ENCODE measurements at places on chromosomes 1 and 21.

DNA sequence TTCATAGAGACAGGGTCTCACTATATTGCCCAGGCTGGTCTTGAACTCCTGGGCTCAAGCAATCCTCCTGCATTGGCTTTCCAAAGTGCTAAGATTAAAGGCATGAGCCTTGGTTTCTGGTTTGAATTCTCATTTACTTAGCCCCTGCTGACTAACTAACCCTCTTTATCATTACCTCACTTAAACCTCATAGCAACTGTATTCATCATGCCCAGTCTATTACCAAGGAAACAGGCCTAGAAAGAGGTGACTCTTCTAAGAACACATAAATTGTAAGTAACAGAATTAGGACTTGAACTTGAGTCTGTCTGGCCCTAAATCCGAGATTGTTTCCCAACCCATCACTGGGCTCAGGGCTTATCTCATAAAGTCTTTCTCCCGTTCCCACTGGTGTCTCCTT, 44.2 kb downstream of the TMEM53 start:
- no peak for DNase-seq

DNA sequence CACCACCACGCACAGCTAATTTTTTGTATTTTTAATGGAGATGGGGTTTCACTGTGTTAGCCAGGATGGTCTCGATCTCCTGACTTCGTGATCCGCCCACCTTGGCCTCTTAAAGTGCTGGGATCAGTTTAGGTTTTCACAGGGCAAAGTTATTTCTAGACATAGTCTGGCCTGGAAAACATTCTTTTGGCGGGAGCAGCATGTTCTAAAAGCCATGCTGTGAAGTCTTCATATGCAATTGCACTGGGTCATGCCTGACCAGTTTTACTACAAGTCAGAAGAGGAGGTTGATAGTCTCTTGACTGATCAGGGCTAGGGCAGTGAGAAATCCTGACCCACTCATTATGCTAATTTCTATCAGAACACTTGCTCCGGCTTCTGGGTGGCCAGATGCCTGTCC, 131.6 kb upstream of the POU3F1 start:
- DNase-seq: no peak

- DNase-seq: peak; percentile 14
These were observed 616.8 kb downstream of the LTN1 start for GRCh38 chr21:28375708-28376385.

DNA sequence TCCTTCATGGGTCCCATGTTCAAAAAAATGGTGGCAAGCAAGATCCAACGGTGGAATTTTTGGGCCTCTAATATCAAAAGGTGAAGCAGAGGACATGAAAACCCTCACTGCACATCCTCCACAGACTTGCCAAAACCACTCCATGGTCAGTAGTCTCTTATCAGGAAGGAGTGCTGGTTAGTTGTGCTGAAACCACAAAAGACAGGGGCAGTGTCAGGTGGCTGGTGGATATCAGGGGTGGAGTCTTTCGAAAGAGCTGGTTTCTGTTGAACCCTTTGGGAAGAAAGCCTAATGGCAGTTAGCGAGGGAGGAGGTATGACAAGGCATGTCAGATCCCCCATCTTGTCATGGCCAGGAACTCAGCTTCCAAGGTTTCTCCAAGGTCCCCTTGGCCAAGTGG, 395.9 kb upstream of the CAMK1G start:
- DNase-seq: no peak

- no peak for DNase-seq
These were observed 47.2 kb downstream of the HNRNPR start for GRCh38 chr1:23296931-23297330.

DNA sequence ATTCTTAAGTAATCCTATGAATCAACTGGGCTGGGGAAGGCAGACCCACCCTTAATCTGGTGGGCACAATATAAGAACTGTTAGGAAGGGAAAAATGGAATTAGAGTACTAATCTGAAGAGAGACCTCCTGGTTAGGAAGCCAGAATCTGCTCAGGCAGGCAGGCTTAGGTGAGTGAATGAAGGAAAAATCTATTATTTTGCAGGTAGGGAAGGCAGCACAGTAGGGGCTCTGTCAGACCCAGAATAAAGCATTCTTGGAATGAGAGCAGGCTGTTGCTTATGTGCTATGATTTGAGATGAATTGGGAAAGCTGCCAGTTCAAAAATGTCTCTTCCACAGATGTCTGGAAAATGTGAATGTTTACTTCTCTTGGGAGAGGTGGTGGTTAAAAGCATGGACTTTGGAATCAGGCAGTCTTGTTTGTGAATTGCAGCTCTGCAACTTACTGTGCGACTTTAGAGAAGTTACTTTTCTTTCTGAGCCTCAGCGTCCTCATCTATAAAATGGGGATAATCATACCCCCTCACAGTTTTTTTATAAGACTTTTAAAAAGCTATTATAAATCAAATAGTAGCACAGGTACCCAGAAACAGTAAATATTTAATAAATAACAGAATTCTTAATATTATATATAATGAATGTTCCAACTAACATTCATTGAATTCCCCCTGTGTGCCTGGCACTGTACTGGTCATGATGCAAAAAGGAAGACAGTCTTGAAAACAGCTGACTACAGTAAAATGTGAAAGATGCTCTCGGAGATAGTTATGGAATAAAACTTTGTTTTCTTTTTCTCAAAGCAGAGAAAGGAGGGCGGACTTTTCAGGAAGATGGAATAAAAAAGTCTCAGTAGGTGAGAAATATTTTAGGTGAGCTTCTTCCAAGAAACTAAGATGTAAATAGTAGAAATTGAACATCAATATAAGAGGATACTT, 15.3 kb upstream of the ZNF644 start:
- no peak for DNase-seq

DNA sequence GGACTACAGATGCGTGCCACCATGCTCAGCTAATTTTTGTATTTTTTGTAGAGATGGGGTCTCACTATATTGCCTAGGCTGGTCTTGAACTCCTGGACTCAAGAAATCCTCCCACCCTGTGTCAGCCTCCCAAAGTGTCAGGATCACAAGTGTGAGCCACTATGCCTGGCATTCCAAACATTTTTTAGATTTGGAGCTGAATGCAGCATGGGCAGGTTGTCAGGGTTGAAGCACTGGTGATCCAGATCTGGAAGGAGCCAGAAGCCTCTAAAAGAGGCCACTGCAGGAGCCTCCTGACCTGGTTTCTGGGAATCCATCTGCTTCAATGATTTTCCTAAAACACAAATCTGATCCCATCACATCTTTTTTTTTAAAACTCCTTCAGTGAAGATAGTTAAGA, 1.8 kb upstream of the CTPS1 start:
- no peak for DNase-seq

DNA sequence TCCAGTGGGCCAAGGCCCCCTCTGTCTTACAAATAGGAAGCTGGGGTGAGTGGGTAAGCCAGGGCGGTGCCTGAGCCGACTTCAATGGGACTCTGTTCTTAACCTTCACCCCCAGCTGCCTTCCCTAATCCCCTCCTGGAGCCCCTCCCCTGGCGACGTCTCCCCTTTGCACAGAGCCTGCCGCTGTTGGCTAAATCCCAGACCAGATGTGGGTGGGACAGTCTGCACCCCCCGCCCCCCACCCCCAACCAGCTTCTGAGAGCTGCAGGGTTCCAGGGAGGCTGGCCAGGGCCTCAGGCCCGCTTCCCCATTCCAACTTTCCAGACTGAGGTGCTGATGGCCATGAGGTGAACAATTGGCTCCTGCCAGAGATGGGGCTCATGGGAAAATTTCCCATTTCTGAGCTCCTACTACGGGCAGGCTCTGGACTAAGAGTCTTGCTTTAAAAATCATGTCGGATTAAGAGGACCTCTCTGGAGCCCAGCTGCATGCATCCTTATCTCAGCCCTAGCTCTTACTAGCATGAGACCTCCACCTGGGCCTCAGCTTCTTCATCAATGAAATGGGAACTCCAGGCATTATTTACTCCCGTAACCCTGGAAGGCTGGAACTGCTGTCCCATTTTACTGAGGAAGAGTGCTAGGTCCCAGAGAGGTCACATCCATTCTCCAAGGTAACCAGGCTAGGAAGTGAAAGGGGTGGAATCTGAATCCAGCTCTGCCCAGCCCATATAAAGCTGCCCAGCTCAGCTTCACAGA, 6.4 kb downstream of the COL8A2 start:
- no peak for DNase-seq

DNA sequence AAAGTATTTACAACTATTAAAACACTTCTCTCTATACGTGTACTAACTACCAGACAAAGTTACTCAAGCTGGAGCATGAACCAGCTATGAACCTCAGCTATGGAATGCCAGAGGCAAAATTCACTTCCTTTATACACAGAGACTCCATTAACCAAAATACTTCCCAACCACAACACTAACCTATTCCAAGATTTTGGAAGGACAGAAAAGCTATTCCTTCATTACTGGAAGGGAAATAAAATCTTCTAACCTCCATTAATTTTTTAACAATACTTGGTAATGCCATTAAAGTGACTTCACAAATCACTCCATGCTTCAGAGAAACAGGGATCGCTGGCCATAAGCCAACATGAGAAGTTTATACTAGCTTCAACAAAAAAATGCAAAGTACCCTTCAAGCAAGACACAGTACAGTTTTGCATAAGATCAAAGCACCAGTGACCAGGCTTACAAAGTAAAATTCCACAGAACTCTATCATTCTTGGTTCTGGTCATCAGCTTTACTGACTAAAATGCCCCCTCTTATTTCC, 58.0 kb downstream of the PUM1 start:
- DNase-seq: peak; percentile 17

DNA sequence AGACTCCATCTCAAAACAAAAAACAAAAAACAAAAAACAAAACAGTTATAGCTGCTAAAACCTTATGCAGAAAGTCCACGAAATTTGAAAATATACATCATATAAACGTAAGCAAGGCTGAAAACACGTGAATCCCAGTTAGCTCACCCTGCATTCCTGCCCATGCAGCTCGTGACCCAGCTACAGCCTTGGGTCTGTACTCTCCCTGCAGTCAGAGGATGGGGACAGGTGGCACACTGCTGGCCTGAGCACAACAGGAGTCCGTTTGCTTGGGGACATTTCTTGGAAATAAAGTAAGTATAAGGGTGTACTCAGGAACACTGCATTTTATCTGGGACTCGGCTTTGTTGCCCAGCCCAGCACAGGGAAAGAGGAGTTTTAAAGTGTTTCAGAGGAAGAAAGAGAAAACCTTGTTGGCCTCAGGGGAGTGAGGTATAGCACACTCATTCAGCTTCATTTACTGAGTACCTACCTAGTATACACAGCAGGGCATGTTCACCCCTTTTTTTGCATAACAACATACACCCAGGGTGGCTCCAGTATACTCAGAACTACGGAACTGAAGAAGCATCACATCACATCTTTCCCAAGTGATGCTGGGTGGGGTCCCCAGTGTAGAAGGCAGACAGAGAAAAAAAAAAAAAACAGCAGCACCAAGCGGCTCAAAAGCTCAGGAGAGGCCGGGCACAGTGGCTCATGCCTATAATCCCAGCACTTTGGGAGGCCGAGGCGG, 44.1 kb downstream of the CAPZB start:
- no peak for DNase-seq

DNA sequence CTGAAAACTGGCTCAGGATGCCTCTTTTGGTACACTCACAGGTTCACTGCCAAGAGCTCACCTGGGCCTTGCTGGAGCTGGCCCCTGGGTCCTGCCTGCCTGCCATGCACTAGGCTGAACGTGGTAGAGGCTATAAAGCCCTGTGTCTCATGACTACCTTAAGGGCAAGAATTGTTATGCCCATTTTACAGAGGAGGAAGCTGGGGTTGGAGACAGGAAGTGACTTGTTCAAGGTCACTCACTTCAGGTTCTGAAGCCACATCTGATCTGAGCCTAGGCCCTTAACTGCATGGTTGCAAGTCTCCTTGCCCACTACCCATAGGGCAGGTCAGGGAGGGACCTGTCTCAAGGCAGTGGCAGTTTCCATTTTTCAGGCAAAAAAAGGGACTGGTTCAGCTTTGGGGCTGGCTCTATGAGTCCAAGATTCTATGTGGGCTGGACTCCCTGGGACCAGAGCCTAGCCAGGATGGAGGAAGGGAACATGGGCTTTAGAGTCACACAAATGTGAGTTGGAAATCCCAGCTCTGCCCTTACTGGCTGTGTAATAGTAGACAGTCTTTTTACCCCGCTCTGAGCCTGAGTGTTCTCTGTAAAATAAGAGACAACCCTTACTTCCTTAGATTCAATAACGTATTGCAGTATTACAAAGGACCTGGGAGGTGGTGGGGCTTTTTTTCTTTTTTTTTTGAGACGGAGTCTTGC, 7.8 kb downstream of the STK40 start:
- no peak for DNase-seq

DNA sequence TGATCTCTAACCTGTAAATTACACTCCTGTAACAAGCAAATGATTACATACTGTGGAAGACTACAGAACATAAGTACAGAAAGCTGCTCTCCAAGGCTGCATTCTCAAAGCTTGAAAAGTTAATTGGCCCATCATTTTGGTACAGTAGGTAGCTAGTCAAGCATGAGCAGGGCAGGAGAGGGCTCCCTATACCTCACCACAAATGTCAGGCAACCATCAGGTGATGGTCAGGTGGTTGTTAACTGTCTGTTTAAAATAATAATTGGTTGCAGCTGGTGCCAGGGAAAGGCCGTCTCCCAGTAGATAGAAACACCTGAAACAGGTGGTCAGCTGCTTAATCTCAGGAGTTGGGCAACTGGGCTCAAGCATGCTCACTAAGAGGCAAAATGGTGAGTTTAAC, 13.1 kb upstream of the SLC1A7 start:
- no peak for DNase-seq

- DNase-seq: no peak
These were observed 199.3 kb upstream of the COA6 start for GRCh38 chr1:234173968-234174367.

DNA sequence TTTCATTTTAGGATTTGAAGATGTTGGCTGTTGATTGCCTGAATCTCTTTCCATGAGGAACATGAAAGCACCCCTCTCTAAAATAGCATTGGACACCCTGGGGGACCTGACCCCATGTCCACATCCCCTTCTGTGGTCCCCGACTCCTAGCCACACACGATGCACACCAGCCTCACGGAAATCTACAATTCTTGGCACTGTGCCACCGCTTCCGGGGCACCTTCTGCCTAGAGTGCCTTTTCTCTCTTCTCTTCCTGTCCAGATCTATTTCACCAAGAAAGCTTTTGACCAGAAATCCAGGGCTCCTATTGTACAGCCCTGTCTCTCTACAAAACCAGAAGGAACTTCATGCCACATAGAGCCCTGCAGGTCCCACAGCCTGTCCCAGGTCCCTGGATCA, 50.3 kb downstream of the MYSM1 start:
- no peak for DNase-seq

DNA sequence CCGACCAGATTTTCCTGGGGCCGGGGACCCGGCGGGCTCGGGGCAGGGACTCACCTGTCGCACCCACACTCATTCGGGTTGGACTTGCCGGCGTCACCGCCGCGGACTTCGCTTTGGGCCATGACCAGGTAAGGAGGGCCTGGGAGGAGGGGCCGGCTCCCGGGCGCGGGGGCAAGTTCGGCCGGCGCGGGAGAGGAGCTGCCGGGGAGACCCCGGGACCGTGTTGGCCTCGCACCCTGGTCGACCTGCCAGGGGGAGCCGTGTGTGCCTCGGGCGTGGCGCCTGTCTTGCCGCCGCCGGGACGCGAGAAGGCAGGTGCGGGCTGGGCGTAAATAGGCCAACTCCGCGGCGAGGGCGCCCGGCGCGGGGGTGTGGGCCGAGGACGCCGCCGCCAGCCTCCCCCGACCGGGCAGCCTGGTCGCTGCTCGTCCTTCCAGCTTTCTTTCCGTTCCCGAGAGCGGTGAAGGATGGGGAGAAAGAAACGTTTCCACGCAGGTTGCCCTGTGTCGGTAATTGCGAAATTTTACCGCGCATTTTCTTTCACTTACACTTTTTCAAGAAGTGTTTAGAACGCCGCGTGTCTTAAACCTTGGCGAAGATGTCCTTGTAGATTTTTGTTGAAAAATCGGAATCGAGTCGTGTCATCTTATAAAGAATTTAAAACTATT, 558 bp downstream of the USP1 start:
- DNase-seq: no peak

- DNase-seq: no peak
These were observed 82.4 kb upstream of the CD1D start for GRCh38 chr1:158098256-158098655.

Data from fibroblast of the conjunctiva (primary cell).